Memory B cell (primary cell): ENCODE measurements at places on chromosomes 2 and 18.

GRCh38 chr2:103788389-103788788 lies 1026.6 kb downstream of the TMEM182 start:
- DNase-seq: no peak

- DNase-seq: no peak
Measured at GRCh38 chr2:122105171-122105876, 349.9 kb downstream of the TSN start.

GRCh38 chr18:45274026-45274425 lies 341.2 kb upstream of the SLC14A2 start:
- no peak for DNase-seq

- DNase-seq: no peak
Measured at GRCh38 chr2:21774691-21775368, 651.1 kb downstream of the TDRD15 start.

- no peak for DNase-seq
Measured at GRCh38 chr2:134670955-134671354, 47.8 kb downstream of the TMEM163 start.
